Neural crest cell (in vitro differentiated cells): ENCODE measurements at places on chromosomes 1 and 21.
A peak's percentile ranks its signal among the peaks of the same experiment; 100 is the strongest.

- no peak for DNase-seq
Observed at GRCh38 chr1:199033661-199034060, 394.8 kb downstream of the PTPRC start.

- no peak for DNase-seq
Observed at GRCh38 chr1:20875198-20875973, 88.3 kb upstream of the HP1BP3 start.

GRCh38 chr1:121525355-121525754 lies 340.6 kb downstream of the SRGAP2C start:
- no peak for DNase-seq

- no peak for DNase-seq
Observed at GRCh38 chr1:16235944-16236510, 956 bp downstream of the CPLANE2 start.

DNA sequence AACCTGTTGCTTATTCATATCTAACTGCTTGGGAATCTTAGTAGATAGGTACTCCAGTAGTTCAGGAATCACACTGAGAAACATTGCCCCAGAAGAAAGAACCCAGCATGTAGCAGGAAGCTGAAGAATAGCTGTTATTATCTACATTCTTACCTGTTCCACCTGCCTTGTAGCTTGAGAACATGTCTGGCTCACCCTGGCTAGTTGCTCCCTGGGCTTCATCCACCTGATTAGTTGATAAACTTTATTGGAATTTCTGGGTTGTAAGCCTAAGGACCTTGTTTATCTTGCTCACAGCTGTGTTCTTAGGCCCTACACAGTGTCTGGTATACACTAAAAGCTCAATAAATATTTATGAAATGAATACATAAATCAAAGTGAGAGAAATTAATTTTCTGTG lies 106.3 kb upstream of the DMRTA2 start:
- DNase-seq, result no peak

- DNase-seq, result no peak
Observed at GRCh38 chr21:42172596-42173483, 46.1 kb upstream of the ABCG1 start.

- DNase-seq, result peak; percentile 4
Observed at GRCh38 chr1:244011786-244012185, 39.3 kb upstream of the ZBTB18 start.

DNA sequence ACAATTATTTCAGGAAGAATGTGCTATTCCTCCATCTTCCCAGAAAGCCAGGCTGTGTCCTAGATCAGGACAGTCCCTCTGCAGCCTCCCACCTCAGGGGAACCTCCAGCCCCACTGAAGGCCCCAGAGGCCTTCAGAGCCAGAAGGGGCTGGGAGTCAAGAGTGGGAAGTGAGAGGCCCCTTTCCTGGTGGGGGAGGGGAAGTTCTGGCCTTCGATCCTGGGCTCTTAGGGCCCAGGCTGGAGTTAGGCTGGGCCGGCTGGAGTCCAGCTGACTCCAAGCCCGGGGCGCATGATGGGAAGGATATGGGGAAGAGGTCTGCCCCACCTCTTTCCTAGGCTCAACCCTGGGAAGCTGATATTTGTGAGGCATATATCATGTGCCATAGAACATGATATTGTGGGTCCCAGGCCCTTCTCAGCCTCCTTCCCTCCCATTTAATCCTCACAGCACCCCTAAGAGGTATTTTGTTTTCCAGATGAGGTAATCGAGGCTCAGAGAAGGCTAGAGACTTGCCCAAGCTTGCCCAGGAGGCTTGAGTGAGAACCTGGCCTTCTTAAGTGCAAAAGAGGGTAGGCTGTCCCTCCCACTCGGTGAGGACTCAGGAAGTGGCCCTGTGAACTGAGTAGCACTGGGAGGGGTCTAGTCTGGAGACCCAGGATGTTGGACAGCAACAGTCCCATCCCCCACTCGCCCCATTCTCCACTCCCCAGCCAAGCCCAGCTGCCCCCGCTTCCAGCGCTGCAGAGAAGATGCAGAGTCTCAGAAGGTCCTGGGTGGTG lies 18.6 kb upstream of the HSPG2 start:
- no peak for DNase-seq

- DNase-seq, result peak; percentile 97
Observed at GRCh38 chr1:159936273-159936904, 9.0 kb downstream of the IGSF9 start.

DNA sequence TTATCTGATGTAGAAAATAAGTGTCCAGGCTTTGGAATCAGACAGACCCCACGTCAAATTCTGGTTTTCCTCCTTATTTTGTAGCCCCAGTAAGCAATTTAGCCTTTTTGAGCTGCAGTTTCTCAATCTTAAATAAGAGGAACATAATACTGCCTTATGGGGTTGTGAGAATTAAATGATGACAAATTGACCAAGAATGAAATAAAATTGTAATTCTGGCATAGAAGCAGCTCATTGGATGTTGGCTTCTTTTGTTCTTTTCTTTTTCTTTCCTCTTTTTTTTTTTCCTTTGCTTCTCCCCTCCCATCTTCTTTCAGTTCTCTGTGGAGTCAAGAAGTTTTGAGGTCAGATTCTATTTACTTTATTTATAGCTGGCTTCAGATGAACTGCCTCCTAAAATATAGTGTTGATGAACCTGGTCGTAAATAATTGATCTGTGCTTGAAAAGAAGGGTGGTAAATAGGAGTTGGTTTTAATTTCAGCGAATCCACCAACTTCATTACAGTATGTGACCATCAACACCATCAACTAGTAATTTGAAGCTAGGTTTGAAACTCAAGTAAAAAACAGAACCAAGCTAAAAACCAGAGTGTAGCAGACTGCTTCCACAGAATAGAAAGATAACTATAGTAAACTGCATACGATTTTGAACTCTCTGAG lies 81.1 kb downstream of the CACHD1 start:
- DNase-seq, result no peak

DNA sequence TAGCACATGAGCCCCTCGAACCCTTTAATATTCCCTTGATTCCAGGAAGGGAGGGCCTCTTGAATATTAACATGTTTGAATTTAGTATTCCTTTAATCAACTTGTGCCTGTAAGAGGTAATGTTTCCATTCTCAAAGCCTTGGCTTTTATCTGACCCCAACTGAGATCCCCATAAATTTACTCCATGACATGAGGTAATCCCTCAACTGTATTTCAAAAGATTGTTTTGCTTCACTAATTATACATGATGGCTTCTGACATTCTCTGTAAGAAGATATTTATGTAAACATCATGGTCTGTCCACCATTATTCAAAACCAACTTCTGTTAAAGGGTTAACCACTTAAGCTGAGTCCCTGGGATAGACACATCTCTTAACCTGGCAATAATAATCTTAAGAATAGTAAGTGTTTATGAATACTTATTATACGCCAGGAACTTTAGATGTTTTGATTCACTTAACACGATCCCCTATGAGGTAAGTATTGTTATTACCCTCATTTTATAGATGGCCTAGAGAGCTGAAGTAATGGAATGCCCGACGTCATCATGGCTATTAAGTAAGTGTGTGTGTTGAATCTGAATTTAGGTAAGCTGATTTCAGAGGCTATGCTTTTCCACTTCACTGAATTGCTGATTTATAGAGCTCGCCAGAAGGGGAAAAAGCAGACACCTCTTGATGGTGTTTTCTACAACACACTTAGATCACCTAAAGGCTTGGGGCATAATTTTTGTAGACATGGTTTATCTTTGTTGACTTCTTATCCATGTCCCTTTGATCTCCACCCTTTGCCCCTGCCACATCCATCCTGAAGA lies 11.1 kb downstream of the KRTAP19-1 start:
- no peak for DNase-seq

GRCh38 chr1:50352428-50352827 lies 70.8 kb downstream of the DMRTA2 start:
- DNase-seq, result no peak
